RKO (cell line): ENCODE measurements at places on chromosomes 4 and X.

DNA sequence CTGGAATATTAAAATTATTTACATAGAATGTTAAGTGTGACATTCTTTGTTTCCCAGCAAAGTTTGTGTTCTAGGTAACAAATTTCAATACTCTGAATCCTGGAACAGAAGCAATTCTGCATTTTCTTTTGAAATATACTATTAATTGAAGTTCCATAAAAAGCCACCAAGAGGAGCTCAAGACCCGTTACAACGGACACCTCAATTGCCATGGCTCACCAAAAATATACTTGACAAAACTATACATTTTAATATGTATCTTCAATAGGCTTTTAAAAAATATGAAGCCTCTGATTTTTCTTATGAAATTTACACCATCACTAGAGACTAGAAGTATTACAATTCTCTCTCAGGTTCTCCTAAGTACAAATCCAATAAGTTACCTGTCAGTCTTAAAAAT lies 111.4 kb downstream of the NYX start:
- peak; percentile 59 for DNase-seq

GRCh38 chr4:98778206-98778605 lies 119.8 kb upstream of the TSPAN5 start:
- peak; percentile 63 for DNase-seq

DNA sequence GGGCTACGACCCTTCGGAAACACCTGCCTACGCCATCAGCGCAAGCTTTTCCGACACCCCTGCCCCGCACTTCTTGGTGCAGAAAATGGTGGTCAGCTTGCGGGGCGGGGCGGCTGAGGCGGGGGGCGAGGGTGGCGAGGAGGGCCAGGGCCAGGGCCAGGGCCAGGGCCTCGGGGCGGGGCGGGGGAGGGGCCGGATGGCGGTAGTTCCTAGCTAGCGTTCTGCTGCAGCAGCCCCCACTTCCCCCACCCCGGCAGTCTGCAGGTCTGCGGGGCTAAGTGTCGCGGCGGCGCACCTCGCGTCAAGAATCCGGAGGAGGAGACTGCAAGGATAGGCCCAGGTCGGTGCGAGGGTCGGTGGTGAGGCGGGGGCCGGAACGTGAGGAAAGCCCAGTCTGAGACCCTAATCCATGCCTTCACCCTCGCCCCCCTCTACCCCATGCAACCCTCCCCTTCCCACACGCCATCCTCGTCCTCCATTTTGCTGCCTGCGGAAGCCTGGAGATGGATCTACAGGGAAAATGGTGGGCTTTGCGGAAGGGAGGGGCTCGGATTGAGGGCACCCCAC lies 600 bp downstream of the BEX4 start:
- no peak for DNase-seq

DNA sequence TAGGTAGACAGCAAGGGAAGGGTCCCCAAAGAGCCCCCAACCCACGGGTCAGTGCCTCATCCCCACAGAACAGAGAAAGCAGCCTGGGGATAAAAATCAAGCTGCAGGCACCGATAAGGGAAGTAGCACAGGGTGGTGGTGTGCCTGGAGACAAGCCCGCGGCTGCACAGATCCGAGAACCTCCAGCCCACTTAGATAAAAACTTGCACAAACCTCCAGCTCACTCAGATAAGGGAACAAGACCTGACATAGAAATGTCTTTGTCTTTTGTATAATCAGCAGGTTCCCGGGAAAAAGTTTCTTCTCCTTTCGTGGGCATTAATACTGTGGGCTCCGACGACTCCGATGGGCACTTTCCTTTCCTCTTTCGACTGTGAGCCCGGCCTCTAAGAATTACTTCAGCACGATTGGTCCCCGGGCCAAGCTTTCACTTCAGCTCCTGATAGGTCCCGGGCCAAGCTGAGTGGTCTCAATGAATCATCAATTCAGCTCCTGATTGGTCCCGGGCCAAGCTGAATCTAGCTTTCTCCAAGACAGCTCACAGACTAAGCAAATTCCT lies 32.4 kb downstream of the PRDX4 start:
- no peak for DNase-seq

DNA sequence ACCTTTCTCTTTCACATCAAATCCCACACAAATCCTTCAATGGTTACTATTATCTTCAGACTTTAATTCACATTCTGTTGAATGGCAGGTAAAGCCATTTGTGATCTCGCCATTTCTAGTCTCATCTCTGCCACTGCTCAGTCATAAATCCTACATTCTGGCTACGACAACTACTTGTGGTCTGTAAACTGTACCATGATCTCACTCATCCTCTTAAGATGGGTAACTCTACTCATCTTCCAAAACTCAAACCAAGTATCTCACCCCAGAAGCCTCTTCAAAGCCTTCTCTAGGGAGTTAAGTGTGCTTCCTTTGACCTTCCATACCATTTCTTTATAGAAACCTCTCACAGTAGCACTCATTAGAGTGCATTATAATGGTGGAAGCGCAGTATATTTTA lies 101.8 kb downstream of the NEK1 start:
- DNase-seq = no peak

DNA sequence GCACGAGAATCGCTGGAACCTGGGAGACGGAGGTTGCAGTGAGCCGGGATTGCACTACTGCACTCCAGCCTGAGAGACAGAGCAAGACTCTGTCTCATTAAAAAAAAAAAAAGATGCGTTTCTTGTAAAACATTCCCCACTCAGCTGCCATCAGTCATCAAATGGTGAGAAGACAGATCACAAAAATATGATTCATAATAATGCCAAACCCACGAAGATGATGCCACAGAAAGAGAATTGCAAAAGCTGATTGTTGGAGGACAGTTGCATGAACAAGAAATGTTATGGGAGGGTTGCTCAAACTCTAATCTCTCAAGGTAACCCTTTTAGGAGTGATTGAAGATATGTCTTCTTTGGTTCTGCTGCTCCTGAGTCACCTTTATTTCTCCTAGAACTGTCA lies 21.4 kb upstream of the SMIM14 start:
- no peak for DNase-seq

DNA sequence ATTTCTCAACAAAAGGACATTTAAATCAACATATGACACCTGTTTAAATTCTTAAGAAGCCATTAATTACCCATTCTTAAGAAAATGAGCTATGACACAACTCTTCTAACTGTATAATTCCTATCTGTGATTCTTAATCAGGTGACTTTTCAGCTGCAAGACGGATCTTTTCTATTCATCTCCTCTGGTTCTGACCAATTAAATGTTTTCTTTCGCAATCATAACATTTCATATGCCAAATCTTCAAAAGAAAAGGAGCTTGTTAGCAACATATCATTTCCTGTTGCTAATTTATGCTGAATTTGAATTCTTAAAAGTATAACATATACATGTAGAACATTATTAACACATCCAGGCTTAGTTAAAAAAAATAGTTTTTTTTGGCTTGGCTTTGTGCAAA lies 62.5 kb downstream of the SEL1L3 start:
- DNase-seq = no peak

GRCh38 chr4:85128246-85129204 lies 162.0 kb upstream of the WDFY3 start:
- DNase-seq = no peak

- peak; percentile 65 for DNase-seq
Measured at GRCh38 chr4:17577665-17578481, 875 bp downstream of the LAP3 start.

DNA sequence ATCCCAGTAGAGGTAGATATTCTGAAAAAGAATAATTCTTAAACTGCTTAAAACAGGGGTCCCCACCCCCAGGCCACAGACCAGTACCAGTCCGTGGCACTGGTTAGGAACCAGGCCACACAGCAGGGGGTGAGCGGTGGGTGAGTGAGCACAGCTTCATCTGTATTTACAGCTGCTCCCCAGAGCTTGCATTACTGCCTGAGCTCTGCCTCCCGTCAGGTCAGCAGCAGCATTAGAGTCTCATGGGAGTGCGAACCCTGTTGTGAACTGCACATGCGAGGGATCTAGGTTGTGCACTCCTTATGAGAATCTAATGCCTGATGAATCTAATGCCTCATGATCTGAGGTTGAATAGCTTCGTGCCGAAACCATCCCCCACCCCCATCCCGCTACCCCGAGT lies 76.8 kb downstream of the FAM114A1 start:
- no peak for DNase-seq

DNA sequence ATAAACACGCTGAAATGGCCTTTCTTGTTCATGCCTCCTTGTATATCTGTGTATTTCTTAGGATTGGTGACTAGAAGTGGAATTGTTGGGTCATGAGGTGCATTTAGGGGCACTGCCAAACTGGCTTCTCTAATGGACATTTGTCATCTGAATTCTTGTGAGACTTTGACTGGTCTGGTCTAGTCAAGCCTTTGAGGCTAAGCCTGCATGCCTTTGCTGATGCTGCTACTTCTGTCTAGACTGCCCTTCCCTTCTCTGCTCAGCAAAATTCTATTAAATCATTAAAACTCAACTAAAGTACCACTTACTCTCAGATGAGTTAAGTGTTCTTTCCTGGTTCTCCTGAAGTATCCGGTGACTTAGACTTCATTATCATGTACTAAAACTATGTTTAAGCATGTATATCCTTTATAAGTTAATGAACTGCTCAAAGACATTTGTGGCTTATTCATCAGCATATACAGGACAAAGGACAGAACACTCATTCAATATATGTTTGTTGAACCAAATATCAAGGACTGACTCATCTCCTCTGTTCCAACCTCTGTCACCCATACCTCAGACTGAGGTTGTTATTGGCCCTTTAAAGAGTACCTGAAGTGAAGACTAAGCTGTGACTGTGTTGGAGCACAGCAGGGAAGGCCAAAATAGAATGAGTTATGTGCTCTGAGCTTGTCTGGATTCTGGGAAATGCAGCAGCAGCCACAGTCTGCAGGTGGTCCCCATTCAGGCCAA lies 9.0 kb downstream of the TCEAL1 start:
- DNase-seq = peak; percentile 6

DNA sequence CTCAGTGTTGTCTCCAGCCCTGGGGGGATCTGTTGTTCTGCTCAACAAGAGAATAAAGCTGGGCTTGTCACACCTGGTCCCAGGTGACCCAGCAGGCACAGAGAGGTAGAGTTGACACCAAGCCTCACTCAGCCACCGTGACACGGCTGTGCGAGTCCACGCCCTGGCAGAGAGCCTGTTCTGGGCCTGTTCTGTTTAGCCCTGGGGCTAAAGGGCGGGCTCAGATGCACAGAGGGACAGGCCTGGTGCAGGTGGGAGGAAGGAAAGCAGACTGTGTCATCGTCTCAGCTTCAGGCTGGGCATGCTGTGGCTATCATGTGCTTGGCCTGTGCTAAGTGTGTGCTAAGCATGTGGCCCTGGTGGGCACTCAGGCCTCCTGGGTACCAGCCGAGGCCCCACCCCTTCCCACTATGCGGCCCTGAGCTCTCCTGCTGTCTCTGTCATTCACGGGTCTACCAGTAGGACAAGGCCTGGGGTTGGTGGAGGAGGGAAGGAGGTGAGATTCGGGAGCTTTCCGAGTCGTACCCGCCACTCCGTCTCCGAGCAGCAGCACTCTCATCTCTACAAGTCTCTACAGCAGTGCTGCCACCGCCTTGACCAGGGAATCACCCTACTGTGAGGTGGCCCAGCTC lies 10.8 kb downstream of the WFS1 start:
- no peak for DNase-seq

GRCh38 chr4:143399113-143399949 lies 62.7 kb downstream of the GAB1 start:
- DNase-seq = peak; percentile 54

GRCh38 chr4:2937146-2937857 lies 25.9 kb downstream of the NOP14 start:
- DNase-seq = no peak

- DNase-seq = no peak
Measured at GRCh38 chr4:6386091-6386490, 86.3 kb downstream of the PPP2R2C start.

GRCh38 chrX:69314436-69315348 lies 149.4 kb upstream of the PJA1 start:
- no peak for DNase-seq

DNA sequence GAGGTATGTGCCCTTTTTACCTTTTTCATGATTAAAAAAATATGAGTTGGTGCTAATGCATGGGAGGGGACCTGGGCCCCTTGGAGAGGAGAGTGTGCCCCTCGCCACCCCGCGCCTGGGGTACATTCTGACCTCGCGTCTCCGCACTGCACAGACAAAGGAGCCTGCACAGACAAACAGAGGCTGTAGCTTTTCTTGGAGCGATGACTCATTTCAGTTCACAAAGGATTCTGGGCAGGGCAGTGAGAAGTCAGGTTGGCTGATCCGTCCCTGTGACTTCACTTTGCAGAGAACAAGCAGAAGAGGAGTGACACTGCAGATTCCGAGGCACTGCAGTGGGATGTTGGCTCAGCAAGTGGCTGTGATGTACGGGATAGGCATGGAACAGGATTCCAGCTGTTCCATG lies 82.9 kb downstream of the STOX2 start:
- peak; percentile 96 for DNase-seq

- no peak for DNase-seq
Measured at GRCh38 chr4:158936238-158936637, 166.6 kb upstream of the RAPGEF2 start.

DNA sequence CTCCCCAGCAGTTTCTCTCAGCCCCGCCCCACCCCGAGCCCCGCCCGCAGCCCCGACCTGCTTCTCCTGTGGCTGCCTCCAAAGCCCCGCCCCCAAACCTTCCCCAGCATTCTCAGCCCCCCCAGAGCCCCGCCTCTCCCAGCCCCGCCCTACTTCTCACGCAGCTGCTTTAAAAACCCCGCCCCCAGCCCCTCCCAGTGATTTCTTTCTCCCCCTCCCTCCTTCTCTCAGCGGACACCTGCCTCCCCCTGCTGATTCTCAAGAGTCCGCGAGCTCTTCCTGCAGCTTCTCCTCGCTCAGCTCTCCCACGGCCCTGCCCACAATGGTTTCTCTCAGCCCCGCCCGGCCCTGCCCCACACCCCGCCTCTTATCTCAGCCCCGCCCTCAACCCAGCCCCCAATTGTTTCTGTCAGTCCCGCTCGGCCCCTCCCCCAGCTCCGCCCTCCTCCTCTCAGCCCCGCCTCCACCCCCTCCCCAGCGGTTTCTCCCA lies 636 bp upstream of the EOLA1 start:
- peak; percentile 78 for DNase-seq

DNA sequence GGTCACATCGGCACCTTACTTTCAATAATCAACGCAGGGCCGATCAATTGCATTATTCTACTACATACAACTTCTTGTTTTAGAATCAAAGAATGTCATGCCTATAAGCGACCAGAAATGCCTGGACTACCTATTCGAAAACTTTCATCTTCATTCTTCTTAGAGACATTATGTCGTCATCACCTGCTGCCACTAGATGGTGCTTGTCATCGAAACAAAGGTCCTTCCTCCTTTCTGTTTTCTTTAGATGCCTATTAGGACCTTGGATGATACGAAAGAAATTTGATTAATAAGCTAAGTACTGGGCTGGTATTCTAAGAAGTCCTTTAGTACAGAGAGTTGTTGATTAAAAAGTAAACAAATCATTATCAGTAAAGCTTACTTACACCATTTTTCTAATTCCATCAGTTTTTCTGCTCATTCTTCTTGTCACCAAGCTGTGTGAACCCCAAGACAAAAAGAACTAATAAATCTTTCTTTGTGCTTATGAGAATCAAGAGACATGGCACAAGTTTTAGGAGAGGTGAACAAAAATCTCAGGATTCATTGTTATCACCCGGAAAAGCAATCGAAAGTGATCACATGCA lies 154.5 kb upstream of the SLC4A4 start:
- DNase-seq = peak; percentile 74

- no peak for DNase-seq
Measured at GRCh38 chr4:141131723-141132071, 1.6 kb downstream of the RNF150 start.
